Activated CD4-positive, alpha-beta T cell treated with anti-CD3 and anti-CD28 coated beads for 48 hours (primary cell): ENCODE measurements at places on chromosomes 6 and 20.
A peak's percentile ranks its signal among the peaks of the same experiment; 100 is the strongest.

GRCh38 chr20:62617711-62618483 lies 24.4 kb upstream of the SLCO4A1 start:
- DNase-seq: peak; percentile 76

DNA sequence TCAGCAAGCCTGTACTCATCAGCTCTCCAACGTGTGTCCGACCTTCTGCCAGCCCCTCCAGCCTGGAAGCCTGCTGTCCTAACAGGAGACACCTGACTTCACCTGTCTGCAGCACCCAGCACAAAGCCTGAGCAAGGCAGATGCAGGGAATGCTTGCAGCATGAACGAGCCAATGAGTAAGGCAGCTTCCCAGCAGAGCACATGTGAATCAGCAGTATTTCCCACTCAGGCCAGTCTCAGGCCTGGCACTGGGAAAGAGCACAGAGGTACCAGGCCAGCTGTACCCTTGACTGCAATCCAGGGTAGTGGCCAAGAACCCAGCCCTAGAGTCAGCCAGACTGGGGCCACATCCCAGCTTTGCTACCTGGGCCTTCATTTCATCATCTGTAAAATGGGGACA lies 120.8 kb downstream of the MAFB start:
- DNase-seq: no peak

DNA sequence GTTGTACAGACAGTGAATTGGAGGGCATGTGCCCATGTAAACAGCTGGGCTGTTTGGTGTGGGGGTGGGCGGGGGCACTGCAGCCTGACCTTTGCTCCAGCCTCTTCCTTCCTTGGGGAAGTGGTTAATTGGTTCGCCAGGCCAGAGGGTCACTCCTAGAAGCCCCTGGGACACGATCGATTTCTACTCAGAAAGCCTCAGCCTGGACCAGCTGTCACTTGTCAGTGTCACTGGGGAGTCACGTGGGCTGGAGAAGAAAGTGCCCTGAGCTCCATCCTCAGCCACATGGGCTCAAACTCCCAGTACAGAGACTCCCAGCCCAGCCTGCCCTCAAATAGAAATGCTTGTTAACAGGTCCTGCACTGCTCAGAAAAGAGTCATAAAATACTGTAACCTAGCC lies 423.8 kb upstream of the SULF2 start:
- DNase-seq: no peak

GRCh38 chr6:158422629-158423238 lies 110.5 kb downstream of the TULP4 start:
- DNase-seq: no peak

- no peak for DNase-seq
Measured at GRCh38 chr20:51269671-51270070, 246.8 kb upstream of the KCNG1 start.

- no peak for DNase-seq
Measured at GRCh38 chr6:168082860-168083513, 4.0 kb upstream of the FRMD1 start.

- DNase-seq: no peak
Measured at GRCh38 chr6:28337121-28337520, 1.2 kb upstream of the ZSCAN31 start.

GRCh38 chr6:109791301-109791700 lies 100.2 kb downstream of the FIG4 start:
- no peak for DNase-seq

DNA sequence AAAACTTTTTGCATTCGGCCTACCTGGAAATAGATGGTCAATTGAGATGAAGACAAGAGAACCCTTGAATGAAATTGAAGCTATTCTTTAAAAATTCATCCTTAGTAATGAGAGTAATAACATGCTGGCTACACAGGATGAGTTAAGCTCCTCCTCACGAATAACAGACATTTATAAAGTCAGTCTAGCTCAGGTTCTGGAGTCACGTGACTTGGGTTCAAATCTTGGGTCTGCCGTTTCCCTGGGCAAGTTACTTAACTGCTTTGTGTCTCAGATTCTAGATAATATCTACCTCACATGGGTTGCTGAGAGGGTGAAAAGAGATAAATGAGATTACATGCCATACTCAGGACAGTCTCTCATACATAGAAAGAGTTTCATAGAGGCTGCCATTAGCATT lies 101.4 kb upstream of the INSM1 start:
- DNase-seq: no peak
